ENCODE measurements at places on chromosomes 1 and 21.

DNA sequence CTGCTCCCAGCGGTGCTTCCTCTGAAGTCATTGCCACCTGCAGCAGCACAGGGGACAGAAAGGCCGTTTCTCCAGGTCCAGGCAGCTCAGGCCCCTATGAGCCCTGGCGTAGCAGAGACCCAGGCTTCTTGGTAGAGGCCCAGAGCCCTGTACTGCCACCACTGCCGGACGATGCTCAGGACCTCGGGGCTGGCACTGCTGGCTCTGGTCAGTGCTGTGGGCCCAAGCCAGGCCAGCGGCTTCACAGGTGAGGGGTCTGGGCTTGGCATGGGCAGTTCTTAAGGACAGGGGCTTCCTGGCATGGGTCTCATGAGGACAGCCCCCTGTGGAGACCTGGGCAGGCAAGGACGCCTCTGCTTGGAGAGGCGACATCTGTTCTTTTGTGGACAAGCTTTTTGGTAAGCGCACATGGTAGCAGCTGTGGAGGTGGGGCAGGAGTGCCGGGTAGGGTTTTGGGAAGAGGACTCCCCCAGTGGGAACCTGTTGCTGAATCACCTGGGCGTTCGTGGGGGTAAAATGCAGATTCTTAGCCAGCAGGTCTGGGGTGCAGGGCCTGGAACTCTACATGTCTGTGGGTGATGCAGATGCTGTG lies at the start of gene UMODL1:
Gene UMODL1 (plus strand): TSS at position 172 of the 592 bp plus-strand sequence. CDS start 0 bp downstream, at position 172.
- DNase-seq = no peak

- DNase-seq = no peak
Measured at GRCh38 chr1:232340446-232340845, 289.5 kb downstream of the SIPA1L2 start.

- no peak for DNase-seq
Measured at GRCh38 chr1:6743189-6744101, 41.8 kb upstream of the CAMTA1 start.

GRCh38 chr1:61591351-61591750 lies 133.6 kb downstream of the TM2D1 start:
- DNase-seq = no peak

DNA sequence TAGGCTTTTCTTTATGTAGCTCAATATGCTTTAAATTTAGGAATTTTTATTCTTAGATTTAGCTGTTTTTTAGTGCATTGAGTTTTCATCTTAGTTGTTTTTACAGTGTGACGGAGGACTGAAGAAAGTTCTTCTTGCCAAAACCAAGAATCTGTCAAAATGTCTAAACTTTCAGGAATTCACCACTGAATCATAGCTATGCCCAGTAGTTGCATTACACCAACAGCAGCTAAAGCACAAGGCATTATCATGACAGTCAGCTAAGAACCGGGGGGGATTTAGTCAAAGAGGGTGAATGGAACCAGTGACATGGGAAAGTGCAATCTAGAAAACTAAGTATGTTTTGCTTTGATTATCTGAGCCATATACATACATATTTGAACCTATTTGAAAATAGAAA lies 6.5 kb upstream of the C1orf146 start:
- no peak for DNase-seq

- no peak for DNase-seq
Measured at GRCh38 chr1:26994020-26994786, 711 bp downstream of the TRNP1 start.

- no peak for DNase-seq
Measured at GRCh38 chr21:31443736-31444521, 99.9 kb upstream of the TIAM1 start.

GRCh38 chr1:166933633-166934032 lies 41.7 kb downstream of the ILDR2 start:
- DNase-seq = no peak

DNA sequence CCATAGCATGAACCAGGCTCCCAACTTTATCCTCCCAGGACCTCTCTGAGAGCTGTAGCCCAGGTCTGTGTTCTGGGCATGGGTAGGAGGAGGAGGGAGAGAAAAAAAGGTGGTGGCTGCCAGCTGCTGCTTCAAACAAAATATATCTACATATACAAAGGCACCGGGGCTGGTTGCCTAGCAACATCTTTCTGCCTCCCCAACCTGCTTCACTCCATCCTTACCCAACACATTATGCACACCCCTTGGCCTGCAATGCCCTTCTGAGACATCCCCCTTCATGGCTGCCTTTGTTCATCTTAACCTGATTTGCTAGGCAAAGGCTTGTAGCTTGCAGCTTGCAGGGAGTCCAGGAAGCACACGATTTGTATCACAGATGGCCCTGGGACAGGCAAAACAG lies 27.2 kb upstream of the ATP1A1 start:
- no peak for DNase-seq

- DNase-seq = no peak
Measured at GRCh38 chr1:83959824-83960498, 39.0 kb downstream of the TTLL7 start.

DNA sequence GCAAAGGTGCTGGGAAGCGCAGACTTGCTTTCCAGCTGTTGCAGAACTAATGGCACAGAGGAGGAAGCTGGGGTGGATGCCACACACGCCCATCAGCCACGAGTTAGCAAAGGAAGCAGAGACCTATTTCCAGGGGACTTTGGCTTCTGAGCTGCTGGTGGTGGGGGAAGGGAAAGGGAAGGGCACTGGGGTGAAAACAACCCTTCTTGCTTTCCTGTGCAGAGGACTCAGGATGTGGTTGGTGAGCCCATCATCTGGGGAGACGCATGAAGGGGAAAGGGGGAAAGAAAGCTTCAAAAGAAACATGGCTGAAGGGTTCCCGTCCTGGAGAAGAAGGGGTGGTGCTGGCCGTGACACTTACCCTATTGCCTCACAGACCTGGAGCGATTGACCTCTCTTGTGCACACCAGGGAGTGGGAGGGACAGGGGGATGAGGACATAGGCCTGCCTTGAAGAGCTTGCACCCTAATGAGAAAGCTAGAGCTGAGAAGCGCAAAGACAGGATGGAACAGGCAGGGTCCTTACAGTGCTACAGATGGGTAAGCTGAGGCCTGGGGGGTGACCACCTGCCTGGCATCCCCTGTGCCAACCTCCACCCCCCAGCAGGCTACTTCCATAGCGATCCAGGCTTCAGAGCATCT lies 140.8 kb upstream of the RAB4A start:
- no peak for DNase-seq

GRCh38 chr1:22575532-22576149 lies 12.4 kb downstream of the EPHA8 start:
- DNase-seq = no peak

- no peak for DNase-seq
Measured at GRCh38 chr1:146019231-146020057, 2.1 kb downstream of the HJV start.

DNA sequence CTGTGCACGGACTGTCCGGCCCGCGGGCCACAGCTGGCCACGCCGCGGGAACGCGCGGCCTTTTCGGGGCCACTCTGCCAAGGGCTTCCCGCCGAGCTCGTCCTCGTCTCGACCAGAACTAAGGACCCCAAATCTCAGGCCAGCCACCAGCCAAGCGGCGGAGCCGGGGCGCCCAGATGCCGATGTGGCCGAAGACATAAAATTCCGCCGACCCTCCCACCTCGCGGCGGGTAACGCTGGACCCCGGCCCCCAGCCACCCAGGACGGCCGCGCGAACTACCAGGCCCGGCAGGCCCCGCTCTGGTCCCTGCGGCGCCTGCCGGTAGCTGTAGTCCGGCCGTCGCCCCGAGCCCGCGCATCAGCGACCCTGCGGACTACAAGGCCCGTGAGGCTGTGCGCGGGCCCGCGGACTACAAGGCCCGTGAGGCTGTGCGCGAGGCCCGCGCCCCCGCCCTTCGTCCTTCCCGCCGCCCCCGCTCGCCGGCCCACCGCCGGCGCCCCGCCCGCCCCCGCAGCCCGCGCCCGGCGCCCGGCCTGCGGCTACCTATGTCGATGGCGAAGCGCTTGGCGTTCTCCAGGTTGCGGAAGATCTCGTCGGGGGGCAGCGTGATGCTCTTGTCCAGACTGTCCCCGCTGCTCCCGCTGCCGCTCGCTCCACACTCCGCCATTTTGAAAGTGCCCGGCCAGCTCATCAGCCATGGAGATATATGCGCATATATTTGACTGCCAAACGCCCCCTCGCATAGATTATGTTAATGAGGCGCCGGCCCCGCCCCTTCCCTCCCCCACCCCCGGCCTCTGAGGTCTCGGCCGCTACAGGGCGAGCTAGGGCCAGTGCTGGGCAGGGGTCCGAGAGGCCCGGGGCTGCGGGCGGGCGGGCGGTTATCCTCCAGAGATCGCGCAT lies at the start of gene PANK4:
Gene PANK4 (minus strand): TSS at position 677 of the 904 bp plus-strand sequence. CDS start 9 bp downstream, at position 668.
- DNase-seq = peak; percentile 85

- DNase-seq = no peak
Measured at GRCh38 chr1:67576474-67576873, 108.5 kb upstream of the GADD45A start.

GRCh38 chr1:110873856-110874255 lies 908 bp downstream of the CD53 start:
- no peak for DNase-seq

DNA sequence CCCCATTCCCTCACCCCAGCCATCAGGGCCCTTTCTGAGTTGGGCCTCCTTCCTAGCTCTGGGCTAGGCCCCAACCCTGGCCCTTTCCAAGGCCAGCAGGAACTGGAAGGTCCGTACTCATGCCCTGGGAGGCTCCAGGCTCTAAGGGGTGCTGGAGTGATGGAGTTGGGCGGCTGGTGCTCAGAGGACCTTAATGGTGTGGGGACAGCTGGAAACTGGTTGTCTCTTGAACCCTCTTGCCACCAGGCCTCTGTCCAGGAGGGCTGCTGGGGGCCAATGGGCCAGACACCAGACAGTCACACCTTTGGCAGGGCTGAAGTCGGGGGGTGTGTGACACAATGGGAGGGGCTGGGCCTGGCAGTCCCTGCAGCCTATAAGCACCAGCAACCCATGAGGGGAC lies 9.2 kb upstream of the PADI1 start:
- DNase-seq = no peak

DNA sequence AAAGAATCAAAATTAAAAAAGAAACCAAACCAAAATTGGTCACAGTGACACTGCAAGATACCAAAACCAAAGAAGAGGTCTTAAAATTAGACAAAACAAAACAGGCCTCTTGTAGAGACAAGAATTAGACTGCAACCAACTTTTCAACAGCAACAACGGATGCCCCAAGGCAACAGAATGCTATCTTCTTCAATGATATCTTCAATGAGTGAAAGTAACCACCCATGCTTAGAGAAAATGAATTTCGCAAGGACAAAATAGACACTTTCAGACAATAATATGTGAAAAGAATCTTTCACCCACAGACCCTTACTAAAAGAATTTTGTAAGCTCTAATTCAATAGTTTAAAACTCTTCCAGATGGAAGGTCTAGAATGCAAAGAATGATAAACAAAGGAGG lies 41.7 kb downstream of the USP48 start:
- DNase-seq = no peak

- no peak for DNase-seq
Measured at GRCh38 chr1:35656148-35656862, 15.0 kb upstream of the PSMB2 start.

DNA sequence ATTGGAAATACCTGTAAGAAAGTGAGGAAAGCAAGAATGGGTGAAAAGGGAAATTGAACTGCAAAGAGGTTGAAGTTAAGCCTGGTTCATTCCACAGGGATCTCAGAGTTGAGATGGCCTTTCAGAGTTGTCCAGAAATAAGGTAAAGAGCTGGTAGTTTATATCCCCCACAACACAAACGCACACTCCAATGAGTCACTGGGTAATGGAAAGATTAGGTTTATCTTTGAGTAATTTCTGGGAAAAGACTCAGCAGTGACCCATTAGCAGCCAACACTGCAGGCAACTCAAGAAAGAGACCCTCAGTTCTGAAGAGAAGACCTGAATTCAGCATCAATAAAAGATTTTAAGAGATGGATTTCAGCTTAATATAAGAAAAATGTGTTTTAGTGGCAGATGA lies 485.5 kb downstream of the PTPRC start:
- DNase-seq = no peak

DNA sequence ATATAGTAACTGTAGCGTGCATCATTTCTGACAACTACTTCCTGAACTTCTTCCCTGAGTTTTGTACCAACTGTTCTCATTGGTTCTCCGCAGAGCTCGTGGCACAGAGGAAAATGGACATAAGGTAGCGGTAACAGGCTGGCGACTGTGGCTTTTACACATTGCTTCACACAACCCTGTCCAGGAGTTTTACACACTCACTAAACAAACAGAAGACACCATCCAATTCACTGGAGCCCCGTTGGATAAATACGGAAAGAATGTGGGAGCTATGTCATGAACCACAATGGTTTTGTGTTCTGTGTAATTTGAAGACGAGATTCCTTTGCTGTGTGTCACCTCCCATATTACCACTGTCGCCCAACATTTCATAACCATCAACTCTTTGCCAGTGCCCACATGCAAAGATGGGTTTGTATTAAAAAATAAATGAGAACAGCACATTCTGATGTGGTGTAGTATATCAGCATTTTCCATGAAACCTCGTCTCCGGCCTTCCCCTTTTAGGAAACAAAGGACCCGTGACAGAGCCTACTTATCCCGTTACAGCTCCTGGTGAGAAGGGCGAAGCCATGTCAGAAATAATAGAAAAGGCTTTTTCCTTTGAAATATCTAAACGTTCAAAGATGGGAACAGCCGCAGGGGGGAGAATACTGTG lies 47.4 kb upstream of the ENAH start:
- peak; percentile 96 for DNase-seq

DNA sequence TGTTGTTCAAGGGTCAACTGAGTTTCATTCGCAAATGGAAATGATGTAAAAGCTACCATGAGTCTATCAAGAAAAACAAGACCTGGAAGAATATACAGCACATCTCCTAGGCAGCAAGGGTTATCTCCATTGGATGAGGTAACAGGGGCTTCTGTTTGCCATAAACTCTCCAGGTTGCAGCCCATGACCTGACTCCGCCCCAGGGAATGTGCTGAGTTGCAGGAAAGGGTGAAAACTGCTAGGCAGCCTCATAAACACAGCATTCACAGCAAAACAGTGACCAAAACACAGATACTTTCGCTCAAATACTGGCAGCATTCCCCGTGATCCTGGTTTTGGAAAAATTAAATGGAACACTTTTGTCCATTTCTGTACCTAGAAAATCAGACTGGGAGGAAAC lies 20.2 kb upstream of the ACTA1 start:
- DNase-seq = no peak

DNA sequence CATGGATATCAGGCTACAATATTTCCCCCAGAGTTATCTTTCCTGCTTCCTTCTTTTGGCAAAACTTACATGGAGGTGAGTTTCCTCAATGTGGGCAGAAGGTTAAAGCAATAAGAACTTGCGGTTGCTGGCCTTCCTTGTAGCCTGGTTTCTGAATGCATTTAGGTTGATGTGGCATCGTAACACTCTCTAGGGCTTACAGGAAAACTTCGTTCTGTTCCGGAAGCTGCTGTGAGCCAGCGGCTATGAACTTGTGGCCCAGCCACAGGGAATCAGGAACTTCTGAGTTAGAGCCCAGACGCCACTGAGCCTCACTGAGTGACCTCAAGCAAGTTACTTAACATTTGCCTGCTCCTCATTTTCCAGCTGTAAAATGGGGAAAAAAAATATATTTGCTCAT lies 623.4 kb upstream of the ADAMTS5 start:
- DNase-seq = peak; percentile 13

DNA sequence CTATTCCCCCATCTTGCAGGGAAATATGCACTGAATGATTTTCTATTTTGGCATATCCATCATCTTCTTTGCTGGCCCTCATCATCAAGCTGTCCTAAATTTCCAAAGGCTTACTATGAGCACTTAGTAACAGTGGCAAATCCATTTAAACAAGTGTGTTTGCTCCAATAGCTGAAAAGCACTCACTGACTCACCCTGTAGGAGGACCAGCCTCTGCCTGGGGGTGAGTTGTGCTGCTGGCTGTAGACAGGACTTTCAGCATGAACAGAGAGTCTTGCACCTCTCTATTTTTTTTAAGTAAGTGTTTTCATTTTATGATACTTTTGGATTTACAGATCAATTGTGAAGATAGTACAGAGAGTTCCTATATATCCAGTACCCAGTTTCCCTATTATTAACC lies 97.3 kb downstream of the SLC35F3 start:
- DNase-seq = no peak

Data from dermis microvascular lymphatic vessel endothelial cell (primary cell).